ENCODE measurements at places on chromosomes 1 and 21. TPM values are rescaled to one million over a fixed set of nuclear protein-coding genes. Genes with fewer than 3 reads are reported as not detected.
A peak's percentile ranks its signal among the peaks of the same experiment; 100 is the strongest.

DNA sequence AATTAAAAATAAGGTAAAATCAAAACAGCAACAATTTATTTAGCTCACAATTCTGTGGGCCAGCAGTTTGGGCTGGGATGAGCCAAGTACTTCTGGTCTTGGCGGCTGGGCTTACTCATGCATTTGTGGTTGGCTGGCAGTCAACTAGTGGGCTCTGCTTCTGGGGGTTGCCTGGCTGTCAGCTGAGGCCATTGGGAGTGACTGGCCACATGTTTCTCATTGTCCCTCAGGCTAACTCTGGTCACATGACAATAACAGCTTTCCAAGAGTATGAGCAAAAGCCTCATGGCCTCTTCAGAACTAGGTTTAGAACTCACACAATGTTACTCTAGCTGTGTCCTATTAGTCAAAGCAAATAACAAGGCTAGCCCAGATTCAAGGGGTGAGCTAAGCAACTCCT, 15.6 kb upstream of the CHIA start:
- no peak overlapping the region for H3K4me3 ChIP-seq
- no peak overlapping the region for H3K27ac ChIP-seq
- H3K27me3 ChIP-seq = peaks cover 4% of the 10 kb centered on the region
- no peaks in the 10 kb centered on the region for H3K36me3 ChIP-seq

- H3K27ac ChIP-seq = no peak overlapping the region
- DNase-seq = no peak
- H3K4me1 ChIP-seq = no peaks in the 10 kb centered on the region
- H3K4me3 ChIP-seq = no peak overlapping the region
- no peaks in the 10 kb centered on the region for H3K27me3 ChIP-seq
- H3K36me3 ChIP-seq = no peaks in the 10 kb centered on the region
These were observed 6.7 kb upstream of the SH2D2A start for GRCh38 chr1:156823210-156823790.

DNA sequence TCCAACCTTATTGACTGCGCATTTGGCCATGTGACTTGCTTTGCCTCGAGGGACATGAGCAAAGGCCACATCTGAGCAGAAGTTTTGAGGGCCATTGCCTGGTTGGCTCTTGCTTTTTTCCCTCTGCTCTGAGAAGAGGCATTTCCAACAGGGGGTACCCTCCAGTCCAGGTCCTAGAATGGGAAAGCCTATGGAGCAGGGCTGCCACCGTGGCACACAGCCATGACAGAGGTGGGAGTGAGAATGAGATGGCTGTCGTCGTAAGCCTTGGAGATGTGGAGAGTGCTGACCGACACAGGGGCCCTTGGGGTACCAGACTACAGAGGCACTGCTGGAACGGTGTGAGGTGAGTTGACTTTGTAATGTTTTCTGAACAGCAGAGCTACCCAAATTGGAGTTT, 103.0 kb downstream of the KCNJ15 start:
- H3K27me3 ChIP-seq = no peaks in the 10 kb centered on the region
- no peak overlapping the region for H3K4me3 ChIP-seq
- no peaks in the 10 kb centered on the region for H3K36me3 ChIP-seq

DNA sequence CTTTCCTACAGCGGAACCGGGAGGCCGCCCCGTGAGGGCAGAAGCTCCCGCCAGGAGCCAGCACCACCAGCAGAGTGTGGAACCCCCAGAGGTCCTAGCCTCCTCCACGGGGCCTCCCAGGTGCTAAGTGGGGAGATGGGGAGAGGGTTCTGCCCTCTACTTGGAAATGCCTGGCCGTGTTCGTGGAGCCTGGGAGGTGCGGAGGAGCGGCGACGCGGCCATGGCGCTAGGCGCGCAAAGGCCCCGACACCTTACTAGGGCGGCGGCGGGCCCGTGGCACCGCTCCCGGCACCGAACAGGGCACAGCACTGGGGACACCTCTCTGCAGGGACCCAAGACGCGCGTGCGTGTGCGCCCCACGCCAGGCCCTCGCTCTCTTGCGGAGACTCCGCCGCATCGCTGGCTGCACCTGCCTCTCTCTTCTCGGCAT, 1.3 kb upstream of the CACNA1E start:
- H3K27me3 ChIP-seq = peaks cover 45% of the 10 kb centered on the region
- H3K4me1 ChIP-seq = peaks cover 12% of the 10 kb centered on the region
- no peaks in the 10 kb centered on the region for H3K36me3 ChIP-seq

GRCh38 chr1:209697126-209697525, 7.5 kb upstream of the HSD11B1 start:
- no peaks in the 10 kb centered on the region for H3K36me3 ChIP-seq
- H3K4me1 ChIP-seq = peaks cover 16% of the 10 kb centered on the region
- H3K27ac ChIP-seq = no peak overlapping the region
- DNase-seq = no peak
- no peak overlapping the region for H3K4me3 ChIP-seq

- DNase-seq = no peak
- H3K27ac ChIP-seq = no peak overlapping the region
- H3K4me1 ChIP-seq = peaks cover 18% of the 10 kb centered on the region
- H3K4me3 ChIP-seq = peak overlapping the region; percentile 86
- H3K36me3 ChIP-seq = no peaks in the 10 kb centered on the region
These were observed 841 bp downstream of the CENPF start for GRCh38 chr1:214603819-214604252.

GRCh38 chr1:46130606-46131005, 1.8 kb downstream of the PIK3R3 start:
- H3K27ac ChIP-seq = peak overlapping the region; percentile 91
- H3K27me3 ChIP-seq = peaks cover 12% of the 10 kb centered on the region
- H3K36me3 ChIP-seq = no peaks in the 10 kb centered on the region
- peaks cover 26% of the 10 kb centered on the region for H3K4me1 ChIP-seq

- no peaks in the 10 kb centered on the region for H3K36me3 ChIP-seq
- H3K27ac ChIP-seq = no peak overlapping the region
- DNase-seq = peak; percentile 3
- no peaks in the 10 kb centered on the region for H3K27me3 ChIP-seq
- H3K4me1 ChIP-seq = no peaks in the 10 kb centered on the region
These were observed 40.4 kb downstream of the RNF187 start for GRCh38 chr1:228527596-228527995.

- no peak overlapping the region for H3K4me3 ChIP-seq
- no peaks in the 10 kb centered on the region for H3K27me3 ChIP-seq
- no peak overlapping the region for H3K27ac ChIP-seq
- H3K36me3 ChIP-seq = no peaks in the 10 kb centered on the region
- no peaks in the 10 kb centered on the region for H3K4me1 ChIP-seq
These were observed 51.5 kb downstream of the SH3BGR start for GRCh38 chr21:39503123-39503762.

GRCh38 chr1:52140633-52141512, 1.0 kb upstream of the ZFYVE9 start:
- H3K27ac ChIP-seq = peak overlapping the region; percentile 88
- no peaks in the 10 kb centered on the region for H3K27me3 ChIP-seq
- peak overlapping the region; percentile 83 for H3K4me3 ChIP-seq
- H3K4me1 ChIP-seq = peaks cover 23% of the 10 kb centered on the region

DNA sequence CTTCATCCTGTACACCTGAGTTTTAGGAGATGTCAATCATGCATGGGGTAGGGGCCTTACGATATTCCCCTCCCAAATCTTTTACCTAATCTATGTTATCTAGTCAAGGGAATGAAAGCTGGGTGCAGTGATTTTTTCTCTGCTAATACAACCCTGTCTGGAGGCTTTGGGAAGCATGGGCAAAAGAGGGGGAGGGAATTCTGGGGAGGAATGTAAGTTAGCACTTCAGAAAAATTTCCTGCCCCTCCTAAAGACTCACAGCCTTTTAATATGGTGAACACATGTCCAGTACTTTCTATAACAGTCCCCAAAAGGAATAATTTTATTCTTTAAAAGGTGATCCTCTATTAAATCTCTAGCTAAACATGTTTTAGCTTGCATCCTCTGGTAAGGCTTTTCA, 25.6 kb upstream of the PRELP start:
- no peak overlapping the region for H3K4me3 ChIP-seq
- no peaks in the 10 kb centered on the region for H3K36me3 ChIP-seq
- peak overlapping the region; percentile 27 for H3K27ac ChIP-seq
- DNase-seq = no peak
- H3K27me3 ChIP-seq = peaks cover 50% of the 10 kb centered on the region

GRCh38 chr21:35234725-35235124, 185.6 kb upstream of the RUNX1 start:
- H3K27ac ChIP-seq = no peak overlapping the region
- DNase-seq = no peak
- peaks cover 9% of the 10 kb centered on the region for H3K4me1 ChIP-seq
- no peak overlapping the region for H3K4me3 ChIP-seq
- H3K36me3 ChIP-seq = no peaks in the 10 kb centered on the region

DNA sequence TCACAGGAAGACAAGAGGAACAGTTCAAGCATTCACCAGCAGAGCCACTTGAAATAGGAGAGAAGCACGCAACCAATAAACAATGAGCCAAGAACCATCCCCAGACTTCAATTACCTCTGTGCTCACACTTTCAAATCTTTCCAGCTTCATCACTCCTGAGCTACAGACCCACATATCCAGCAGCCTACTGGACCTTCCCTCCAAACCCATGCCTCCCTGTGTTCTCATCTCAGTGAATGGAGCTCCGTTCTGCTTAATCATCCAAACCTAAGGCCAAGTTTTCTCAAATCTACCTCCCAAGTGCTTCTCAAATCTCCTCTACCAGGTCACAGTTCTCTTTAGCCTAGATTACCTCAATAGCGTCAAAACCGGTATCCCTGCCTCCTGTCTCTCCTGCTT, 3.7 kb downstream of the PEF1 start:
- no peak for DNase-seq
- no peak overlapping the region for H3K4me3 ChIP-seq
- peaks cover 88% of the 10 kb centered on the region for H3K4me1 ChIP-seq

DNA sequence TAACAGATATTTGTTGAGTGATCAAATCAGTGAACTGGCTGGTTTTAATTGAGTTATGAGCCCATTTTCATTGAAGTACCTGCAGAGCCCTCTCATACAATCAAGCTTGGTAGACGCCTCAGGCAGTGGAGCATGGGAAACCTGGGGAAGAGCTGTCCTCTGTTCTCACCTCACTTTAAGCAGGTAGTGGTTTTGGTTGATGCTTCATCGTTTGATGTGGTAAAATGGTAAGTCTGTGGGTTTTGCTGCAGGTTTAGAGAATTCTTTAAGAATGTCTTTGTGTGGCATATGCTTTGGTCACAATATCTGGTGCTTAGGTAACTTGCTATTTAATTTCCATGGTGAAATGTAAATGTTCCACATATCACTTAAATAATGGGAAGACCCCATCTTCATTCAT, 10.0 kb downstream of the LAMC1 start:
- no peaks in the 10 kb centered on the region for H3K27me3 ChIP-seq
- no peaks in the 10 kb centered on the region for H3K4me1 ChIP-seq
- H3K4me3 ChIP-seq = no peak overlapping the region
- DNase-seq = no peak

GRCh38 chr1:1857096-1857703, 33.7 kb downstream of the GNB1 start:
- no peak overlapping the region for H3K27ac ChIP-seq
- H3K4me3 ChIP-seq = no peak overlapping the region
- H3K4me1 ChIP-seq = peaks cover 100% of the 10 kb centered on the region
- H3K27me3 ChIP-seq = no peaks in the 10 kb centered on the region

- H3K4me1 ChIP-seq = no peaks in the 10 kb centered on the region
- H3K4me3 ChIP-seq = no peak overlapping the region
- H3K27me3 ChIP-seq = no peaks in the 10 kb centered on the region
- DNase-seq = no peak
- no peaks in the 10 kb centered on the region for H3K36me3 ChIP-seq
These were observed 523.3 kb upstream of the RGS18 start for GRCh38 chr1:191634801-191635508.

DNA sequence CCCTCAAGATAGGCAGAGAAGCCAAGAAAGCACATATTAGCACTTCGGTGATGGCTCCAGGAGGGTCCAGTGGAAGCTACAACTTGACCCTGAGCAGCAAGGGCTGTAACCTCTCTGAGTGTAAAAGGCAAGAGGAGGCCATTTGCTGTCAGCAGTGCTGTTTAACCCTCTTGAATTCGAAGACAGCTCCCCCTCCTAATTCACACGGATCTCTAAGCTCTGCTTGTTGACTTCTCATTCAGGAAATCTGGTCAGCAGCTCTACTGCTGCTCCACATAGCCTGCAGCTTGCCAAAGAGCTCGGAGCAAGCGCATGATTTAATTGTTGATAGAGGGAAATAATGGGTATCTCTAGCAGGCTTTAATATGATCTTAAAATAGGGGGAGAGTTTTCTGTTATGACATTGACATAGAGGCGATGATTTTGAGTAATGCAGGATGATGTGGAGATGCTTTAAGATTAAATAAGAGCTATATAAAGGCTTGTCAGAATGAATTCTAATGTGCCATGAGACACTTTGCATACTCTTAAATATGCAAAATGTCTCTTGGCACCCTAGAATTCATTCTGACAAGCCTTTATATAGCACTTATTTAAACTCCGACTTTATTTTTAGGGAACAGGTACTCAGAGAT, 79.4 kb upstream of the USH2A start:
- H3K27ac ChIP-seq = no peak overlapping the region
- no peaks in the 10 kb centered on the region for H3K27me3 ChIP-seq
- DNase-seq = no peak
- H3K4me3 ChIP-seq = no peak overlapping the region
- no peaks in the 10 kb centered on the region for H3K36me3 ChIP-seq

DNA sequence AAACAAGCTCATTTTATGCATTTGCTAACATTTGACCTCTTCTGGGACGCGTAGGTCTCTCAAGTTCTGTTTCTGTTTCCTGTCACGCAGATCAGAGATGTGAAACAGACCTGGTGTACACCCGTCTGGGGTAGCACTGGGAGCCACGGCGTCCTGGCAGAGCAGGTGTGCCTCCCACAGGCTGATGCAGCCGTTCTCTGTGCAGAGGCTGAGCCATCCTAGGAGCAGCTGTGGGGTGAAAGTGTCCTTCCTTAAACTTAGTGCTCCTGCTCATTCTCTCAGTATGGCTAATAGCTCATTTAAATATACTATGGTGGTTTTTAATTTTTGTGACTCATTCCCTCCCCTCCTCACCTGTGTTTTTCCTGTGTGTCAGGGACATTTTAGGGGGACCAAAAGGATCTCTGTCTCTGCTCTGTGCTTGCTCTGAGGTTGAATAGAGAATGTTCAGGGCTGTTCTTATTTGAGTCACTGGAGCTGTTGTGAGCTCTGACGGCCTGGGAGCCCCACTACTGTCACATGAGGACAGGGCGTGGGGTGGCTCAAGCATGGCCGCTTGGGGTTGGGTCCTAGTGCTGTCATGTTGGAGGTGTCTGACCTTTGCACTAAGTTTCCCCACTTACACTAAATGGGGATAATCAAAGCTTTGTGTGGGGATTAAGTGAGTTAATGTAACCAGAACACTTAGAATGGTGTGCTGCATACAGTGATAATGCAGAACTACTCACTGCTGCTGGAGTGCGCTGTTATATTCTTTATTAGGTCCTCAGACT, 43.0 kb downstream of the GALNT2 start:
- no peak overlapping the region for H3K4me3 ChIP-seq
- H3K27ac ChIP-seq = no peak overlapping the region
- H3K4me1 ChIP-seq = peaks cover 22% of the 10 kb centered on the region
- H3K27me3 ChIP-seq = no peaks in the 10 kb centered on the region

Gene LRRIQ3
- 0.86 TPM for polyA plus RNA-seq

Gene MECR
- polyA plus RNA-seq = 18.3 TPM

Gene PTPRF
- polyA plus RNA-seq = 2.7 TPM

Gene OMA1
- polyA plus RNA-seq = 19.3 TPM

Gene PCAT6
- polyA plus RNA-seq = 1.3 TPM

Gene TARDBP
- polyA plus RNA-seq = 88.0 TPM

Gene CCDC17
- 0.55 TPM for polyA plus RNA-seq

All from spleen (tissue), 13 donors.